NCI-H2107 (cell line): ENCODE measurements at places on chromosomes 5 and 9.
A peak's percentile ranks its signal among the peaks of the same experiment; 100 is the strongest.

GRCh38 chr9:70462300-70462699, 47.8 kb upstream of the KLF9 start:
- DNase-seq: no peak

DNA sequence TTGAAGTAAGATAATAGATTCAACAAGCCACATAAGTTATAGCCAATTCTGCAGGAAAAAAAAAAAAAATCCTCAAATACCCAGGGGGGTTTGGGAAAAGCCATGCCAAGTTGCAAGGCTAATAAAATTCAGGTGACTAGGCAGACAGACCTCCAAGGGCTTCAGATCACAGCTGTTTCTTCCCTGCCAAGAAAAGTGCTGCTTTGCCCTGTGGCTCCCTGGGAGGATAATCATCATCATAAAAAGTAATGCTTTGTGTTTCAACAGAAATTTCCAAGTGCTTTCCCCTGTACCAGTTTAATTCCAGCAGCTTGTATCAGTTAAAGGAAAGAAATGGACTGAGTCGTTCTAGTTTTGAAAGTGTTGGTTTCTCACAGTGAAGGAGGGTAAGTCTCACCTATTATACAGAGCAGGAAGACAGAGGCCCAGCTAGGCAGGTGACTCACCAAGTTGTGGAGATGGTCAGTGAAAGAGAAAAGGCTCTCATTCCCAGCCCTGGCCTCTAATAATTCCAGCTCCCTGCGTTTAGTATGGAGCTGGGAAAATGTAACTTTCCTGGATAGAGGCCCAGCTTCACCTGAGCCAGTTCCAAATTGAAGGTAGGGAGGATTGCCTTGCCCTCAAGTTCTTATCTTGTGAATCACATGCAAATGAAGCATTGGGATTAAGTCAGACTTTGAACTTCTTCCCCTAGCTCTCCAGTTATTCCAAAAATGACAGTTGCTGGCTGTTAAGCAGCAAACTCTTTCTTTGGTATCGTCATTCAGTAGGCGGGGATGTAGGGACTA, 263.4 kb downstream of the GRIA1 start:
- no peak for DNase-seq

- DNase-seq: no peak
Measured at GRCh38 chr9:109961626-109962025, 181.6 kb downstream of the PALM2AKAP2 start.

- DNase-seq: no peak
Measured at GRCh38 chr5:158466191-158466590, 607.2 kb upstream of the CLINT1 start.

GRCh38 chr9:110432253-110432652, 94.6 kb upstream of the TXNDC8 start:
- DNase-seq: no peak

DNA sequence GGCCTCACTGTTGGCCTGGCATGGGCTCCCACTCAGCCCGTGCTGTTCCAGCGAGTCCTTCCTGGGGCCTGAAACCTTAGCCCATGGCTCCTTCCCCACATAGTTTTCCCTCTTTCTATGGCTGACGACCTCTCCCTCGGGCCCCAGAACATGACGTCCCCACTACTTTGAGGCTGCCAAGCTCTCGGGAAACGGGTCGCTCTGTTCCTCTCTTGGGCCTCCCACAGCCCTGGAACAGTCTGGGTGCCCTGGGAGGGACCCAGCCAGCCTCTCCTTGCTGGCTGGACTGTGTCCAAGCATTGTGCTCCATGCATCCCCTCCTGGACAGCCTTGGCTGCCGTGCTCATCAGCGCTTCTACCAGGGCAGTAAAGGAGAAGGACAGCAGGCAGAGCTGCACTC, 118.3 kb downstream of the SYK start:
- no peak for DNase-seq

DNA sequence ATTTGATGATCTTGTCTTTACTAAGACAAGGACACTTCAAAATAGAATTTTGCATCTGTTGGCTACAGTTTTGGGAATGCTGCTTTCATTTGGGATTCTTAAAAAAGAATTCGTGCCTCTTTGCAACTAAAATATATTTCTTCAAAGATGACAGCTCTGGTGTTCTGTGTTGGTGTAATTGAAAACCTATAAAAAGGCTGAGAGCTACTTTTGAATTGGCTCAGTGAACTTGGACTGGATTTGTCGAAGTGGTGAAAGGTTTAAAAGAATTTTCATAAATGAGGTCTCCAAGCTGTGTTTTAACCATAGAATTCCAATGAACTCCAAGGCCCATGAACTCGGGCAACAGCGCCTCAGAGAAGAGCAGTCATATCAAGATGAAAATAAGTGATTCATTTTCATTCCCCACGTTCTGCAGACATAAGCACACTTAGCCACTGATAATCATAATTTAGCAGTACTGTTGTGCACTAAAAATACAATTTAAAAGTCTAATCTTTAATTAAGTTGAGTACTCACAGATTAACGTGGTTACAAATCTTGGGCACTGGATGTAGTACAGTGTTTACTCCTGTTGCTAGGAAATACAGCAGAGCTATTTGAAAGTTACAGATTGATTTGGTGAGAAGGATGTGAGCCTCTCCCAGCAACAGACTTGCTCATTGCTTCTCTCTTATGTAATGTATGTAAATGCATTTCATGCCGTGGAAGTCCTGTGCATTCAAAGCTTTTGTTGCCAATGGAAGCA, 10.9 kb downstream of the SNCAIP start:
- no peak for DNase-seq

GRCh38 chr5:122150215-122150614, 20.9 kb downstream of the ZNF474 start:
- no peak for DNase-seq

- no peak for DNase-seq
Measured at GRCh38 chr9:117678871-117679270, 25.3 kb upstream of the TLR4 start.

DNA sequence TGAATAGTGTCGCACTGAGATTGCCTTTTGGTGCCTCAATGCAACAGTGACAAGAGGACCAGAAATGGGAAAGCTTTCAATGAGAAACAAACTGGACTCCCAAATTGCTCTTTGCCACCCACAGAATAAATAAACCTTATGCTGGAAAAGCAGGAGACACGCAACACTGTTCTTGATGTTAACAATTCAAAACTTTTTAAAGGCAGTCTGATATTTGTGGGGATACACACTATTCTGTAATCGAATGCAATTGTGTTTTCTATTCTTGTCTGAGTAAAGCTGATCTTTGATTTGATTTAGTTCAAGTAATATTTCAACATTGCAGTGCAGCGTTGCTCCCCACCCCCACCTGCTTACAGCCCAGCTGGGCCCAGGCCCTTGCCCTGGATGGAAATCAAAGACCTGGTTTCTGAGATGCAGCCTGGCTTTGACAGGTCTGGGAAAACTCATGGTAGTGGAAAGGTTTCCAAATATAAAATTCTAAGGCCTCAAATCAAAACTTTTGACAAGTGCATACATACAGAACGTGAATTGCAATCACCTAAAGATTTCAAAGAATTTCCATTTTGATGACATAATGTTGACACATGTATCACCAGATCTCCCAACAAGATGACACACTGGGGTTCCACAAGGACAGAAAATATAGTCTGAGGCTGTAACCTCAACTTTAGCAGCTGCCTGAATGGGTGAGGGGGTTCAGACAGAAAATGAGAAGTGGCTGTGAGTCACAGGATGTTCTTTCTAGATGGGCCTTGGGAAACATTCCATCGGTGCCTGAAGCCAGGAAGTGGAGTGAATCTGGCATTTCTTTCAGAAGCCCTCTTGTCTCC, 55.1 kb downstream of the ABCA1 start:
- no peak for DNase-seq

DNA sequence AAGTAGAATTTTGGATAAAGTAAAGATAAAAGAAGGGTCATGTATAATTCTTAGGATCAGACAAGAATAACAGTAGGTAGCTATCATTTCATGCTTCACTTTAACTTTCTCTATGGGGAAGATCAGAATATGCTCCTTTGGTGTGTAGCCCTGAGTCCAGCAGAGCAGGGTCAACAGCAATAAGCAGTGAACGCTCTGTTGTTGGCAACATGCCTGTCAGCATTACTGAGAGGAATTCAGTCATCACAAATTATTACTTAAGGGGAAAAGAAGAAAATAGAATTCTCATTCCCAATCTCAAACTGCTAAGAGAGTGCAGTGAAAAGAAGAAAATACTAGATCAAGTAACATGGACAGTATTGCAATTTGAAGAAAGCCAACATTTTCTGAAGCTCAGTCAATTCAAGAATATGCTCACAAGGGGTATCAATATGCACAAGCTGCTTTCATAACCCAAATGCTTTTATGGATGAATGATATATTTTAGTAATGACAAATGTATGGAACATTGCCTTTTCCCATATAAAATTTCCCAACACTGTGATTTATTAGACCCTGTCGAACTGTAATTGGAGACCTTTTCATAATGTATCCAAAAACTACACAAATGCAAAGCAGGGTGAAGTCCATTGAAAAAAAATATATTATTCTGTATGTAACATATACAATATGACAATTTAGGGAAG, 1359.4 kb downstream of the EFNA5 start:
- DNase-seq: no peak

DNA sequence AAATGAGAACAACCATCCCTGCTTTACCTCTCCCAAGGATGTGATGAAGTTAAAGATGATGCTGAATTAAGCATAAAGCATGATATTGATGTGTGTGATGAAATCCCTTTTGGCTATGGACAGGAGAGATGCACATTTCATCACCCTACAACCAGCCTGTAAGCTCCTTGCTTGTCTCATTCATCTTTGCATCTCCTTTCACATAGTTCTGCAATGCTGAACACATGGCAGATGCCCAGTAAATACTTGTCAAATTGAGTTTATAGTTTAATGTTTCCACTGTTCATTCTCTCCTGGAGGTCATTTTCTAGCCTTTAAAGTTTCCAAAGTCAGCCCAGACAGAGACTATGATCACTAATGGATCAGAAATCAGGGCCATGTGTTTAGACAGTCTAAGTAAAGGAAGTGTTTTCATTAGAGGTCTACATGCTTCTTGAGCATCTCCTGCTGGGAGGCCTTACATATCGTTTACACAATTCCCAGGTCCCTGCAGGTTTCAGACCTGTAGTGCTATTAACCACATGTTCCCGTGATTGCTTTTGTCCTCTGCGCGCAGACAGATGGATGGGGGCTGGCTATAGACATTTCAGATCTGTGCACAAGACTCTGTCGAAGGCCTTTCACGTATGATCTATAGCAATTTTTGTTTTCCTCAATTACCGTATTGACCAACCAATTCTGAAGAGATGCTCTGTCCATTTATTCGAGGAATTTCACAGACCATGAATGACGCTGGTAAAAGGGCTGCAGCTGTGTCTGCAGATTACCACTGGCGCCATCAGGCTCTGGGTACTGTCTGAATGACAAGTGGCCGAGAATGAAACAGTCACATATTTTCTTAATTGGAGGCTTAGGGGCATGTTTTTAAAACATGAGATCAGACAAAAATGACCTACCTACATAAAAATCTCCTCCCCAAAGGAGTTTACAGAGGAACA, 49.0 kb upstream of the CKMT2 start:
- peak; percentile 3 for DNase-seq

GRCh38 chr5:55234121-55234700, 803 bp upstream of the CCNO start:
- no peak for DNase-seq

- DNase-seq: no peak
Measured at GRCh38 chr9:31715250-31715649, 669.2 kb upstream of the ACO1 start.

DNA sequence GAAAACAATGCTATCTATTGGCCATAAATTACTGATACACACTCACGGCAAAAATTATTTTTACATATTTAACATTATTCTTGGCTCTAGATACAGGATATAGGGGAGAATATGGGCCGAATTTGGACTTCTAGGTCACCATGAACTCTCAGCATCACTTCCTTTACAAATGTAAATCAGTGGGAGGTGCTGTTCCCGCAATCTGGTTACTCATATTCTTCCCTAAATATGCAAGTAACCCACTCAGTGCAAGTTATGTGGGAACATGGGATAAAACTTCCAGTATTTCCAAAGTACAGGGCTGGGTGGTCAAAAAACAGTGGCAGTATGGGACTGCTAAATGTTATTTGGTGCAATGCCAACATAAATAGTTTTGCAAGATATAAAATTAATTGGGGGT, 145.6 kb downstream of the PPP2R2B start:
- no peak for DNase-seq

DNA sequence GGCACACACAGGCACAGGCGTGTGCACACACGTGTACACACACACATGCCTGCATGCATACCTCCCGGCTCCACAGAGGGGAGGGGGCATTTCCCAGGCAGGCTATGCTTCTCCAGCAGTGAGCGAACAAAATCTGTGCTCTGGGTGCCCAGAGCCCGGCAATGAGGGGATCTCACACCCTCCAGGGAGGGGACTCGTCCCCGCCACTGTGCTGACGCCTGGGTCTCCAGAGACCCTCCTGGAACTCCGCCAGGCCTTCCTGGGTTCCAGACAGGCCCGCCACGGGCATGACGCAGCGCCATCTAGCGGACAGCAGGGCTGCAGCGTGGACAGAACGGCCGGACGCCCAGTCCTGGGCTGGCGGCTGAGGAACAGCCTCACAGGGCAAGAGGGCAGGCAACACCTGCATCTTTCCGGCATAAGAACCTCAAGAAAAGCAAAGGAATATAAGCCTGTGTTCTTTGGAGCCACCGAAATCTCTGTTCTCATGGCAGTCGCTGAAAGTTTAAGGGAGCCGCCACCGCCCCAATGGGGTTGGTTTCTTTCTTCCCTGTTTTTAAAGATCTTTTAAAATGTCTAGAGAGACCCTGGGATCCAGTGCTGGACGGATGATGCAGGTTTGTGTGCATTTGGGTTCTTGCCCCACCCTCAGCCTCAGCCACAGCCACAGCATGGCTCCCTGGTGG, 135.6 kb upstream of the PPP1R26 start:
- peak; percentile 33 for DNase-seq

DNA sequence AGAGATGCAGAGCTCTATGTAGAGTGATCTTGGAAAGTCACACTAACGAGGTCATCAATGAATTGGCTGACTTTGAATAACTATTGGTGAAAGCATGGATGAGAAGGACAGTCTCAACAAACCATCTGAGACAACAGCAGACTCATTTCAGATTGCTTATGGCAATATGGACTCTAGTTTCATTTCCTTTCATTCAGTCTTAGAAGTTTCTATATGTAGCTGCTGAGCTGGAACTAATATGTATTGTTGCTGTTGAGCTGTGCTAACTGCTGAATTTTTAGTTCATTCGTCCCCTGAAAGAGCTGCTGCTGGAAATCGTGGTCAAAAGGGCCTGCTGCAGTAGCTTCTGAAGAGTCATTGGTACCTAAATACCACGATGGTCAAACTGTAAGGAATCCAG, 31.3 kb downstream of the TNFSF15 start:
- no peak for DNase-seq
